Aorta (tissue), 5 donors: ENCODE measurements at places on chromosomes 2 and 18.

GRCh38 chr2:112825706-112826105 lies 10.9 kb downstream of the IL1B start:
- no peak overlapping the region for H3K4me3 ChIP-seq
- DNase-seq: no peak
- H3K27ac ChIP-seq: no peak overlapping the region
- H3K36me3 ChIP-seq: no peaks in the 10 kb centered on the region

GRCh38 chr2:185404578-185404977 lies 334.0 kb upstream of the FSIP2 start:
- no peaks in the 10 kb centered on the region for H3K36me3 ChIP-seq
- H3K27ac ChIP-seq: no peak overlapping the region

DNA sequence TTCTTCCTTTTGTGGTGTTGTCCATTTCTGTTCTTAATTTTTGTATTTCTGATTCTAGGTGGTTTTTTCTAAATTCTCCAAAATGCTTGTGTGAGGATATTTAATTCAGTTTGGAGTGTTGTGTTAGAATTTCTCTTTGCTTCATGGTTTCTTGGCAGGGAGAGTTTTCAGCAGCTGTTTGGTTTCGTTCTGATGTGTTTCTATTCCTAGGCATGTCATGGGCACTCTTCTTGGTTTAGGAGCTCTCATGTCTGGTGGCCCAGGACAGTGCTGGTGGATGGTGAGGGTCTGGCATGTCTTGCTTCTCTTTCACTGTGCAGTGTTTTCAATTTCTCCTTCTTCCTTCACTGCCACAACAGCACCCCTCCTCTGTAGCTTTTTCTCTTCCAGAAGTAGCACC lies 52.9 kb downstream of the OSBPL6 start:
- no peaks in the 10 kb centered on the region for H3K36me3 ChIP-seq
- no peaks in the 10 kb centered on the region for H3K27me3 ChIP-seq
- H3K4me1 ChIP-seq: no peaks in the 10 kb centered on the region
- no peak overlapping the region for H3K4me3 ChIP-seq

GRCh38 chr18:55610506-55610905 lies 22.5 kb upstream of the TCF4 start:
- no peak overlapping the region for H3K27ac ChIP-seq
- no peaks in the 10 kb centered on the region for H3K27me3 ChIP-seq
- H3K36me3 ChIP-seq: no peaks in the 10 kb centered on the region
- H3K4me1 ChIP-seq: no peaks in the 10 kb centered on the region
- H3K4me3 ChIP-seq: no peak overlapping the region

DNA sequence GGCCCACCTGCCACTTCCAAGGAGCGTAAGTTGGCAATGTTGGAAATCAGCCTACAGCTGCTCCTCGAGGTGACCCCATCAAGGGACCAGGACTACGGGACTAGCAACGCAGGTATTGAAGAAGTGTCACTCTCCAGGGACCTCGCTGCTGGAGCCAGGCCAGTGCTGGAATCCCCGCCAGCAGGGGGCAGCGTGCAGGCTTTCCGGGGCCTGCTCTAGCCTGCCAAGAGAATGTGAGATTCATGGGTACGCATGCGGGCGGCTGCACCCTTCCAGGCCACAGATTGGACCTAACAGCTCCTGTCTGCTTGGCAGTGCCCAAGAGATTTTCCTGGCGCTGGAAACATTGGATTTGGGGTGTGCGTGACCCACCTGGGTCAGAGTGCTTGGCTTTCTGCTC lies 182.8 kb upstream of the RAB12 start:
- H3K27me3 ChIP-seq: no peaks in the 10 kb centered on the region
- no peaks in the 10 kb centered on the region for H3K4me1 ChIP-seq
- no peak overlapping the region for H3K4me3 ChIP-seq
- H3K36me3 ChIP-seq: no peaks in the 10 kb centered on the region
- H3K27ac ChIP-seq: no peak overlapping the region

DNA sequence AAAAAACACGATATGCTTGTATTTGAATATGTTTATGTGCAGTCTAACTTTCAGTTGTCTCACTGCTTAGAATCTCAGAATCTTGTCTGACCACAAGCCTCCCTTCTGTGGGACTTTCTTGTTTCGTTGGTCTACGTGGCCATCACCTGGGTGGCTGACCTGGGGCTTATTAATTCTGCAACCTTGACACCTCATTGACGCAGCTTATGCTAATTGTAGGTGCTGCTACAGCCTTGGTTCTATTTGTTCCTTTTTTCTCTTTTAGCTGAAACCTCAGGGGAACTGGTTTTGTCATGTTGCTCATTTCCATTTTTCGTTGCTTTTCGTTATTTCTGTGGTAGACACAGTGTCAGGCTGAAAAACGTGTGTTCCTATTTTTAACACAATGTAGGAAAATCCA lies 273.7 kb downstream of the SLC4A3 start:
- no peak for DNase-seq
- no peak overlapping the region for H3K4me3 ChIP-seq
- no peaks in the 10 kb centered on the region for H3K36me3 ChIP-seq
- no peaks in the 10 kb centered on the region for H3K4me1 ChIP-seq
- H3K27ac ChIP-seq: no peak overlapping the region

DNA sequence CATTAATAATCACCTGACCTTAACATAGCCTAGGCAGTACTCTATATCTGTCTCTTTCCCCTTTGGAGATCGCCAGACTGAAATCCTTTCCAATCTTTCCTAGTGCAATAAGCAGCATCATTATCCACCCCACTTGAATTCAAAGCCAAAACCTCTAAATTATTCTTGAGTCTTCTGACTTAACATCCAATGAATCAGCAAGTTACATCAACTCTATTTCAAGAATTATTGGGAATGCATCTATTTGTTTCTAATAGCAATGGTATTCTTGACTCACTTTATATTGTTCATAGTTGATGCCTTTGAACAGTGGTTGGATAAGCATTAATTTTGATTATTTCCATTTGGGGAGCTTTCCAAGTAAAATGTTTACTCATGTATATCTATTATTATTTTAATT lies 144.8 kb downstream of the ZNF804A start:
- DNase-seq: no peak
- no peak overlapping the region for H3K27ac ChIP-seq
- H3K4me3 ChIP-seq: no peak overlapping the region

DNA sequence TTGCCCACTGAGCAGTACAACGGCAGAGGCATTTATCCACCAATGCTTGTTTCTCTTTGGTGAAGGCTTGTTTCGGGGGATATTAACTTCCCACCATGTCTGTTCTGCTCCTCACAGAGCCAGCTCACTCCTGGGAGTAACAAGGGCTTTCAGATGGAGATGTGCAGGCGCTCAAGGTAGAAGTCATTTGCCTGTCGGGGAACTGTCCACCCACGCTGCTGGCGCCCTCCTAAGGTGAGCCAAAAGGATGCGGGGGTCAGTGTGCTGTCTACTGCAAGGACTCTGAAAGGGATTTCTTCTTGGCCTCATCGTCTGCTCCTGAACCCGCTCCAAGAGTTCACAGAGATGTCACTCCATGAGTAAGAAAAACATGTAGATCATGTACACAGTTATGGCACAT lies 57.0 kb upstream of the CYRIA start:
- no peaks in the 10 kb centered on the region for H3K27me3 ChIP-seq
- H3K27ac ChIP-seq: no peak overlapping the region
- no peak for DNase-seq
- H3K36me3 ChIP-seq: no peaks in the 10 kb centered on the region

DNA sequence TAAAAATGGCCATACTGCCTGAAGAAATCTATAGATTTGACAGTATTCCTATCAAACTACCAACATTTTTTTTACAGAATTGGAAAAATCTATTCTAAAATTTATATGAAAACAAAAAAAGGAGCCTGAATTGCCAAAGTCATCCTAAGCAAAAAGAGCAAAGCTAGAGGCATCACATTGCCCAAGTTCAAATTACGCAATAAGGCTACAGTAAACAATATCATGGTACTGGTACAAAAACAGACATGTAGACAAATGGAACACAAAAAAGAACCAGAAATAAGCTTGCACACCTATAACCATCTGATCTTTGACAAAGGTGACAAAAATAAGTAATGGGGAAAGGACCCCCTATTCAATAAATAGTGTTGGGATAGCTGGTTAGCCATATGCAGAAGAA lies 50.2 kb upstream of the THSD7B start:
- no peak for DNase-seq
- no peak overlapping the region for H3K27ac ChIP-seq
- H3K4me3 ChIP-seq: no peak overlapping the region
- H3K36me3 ChIP-seq: no peaks in the 10 kb centered on the region
- H3K4me1 ChIP-seq: no peaks in the 10 kb centered on the region
